ENCODE measurements at places on chromosomes 16 and 17.

DNA sequence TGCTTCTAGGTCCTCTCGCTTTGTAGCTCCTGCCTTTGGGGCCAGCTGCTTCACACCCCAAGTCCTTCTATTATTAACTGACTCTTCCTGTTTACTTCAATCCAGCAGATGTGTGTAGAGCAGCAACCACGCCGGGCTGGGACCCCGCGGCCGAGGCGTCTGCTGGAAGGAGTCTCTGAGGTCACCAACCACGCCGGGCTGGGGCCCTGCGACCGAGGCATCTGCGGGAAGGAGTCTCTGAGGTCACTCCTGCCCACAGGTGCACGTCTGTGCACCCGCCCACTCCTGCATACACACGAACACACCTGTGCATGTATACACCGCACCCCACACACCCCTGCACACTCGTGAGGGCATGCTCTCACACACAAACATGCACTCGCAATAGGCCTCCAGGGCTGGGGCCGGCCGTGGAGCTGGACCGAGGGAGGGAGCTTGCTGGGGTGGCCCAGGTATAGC, 7.8 kb upstream of the TEX19 start:
- no peak for DNase-seq

DNA sequence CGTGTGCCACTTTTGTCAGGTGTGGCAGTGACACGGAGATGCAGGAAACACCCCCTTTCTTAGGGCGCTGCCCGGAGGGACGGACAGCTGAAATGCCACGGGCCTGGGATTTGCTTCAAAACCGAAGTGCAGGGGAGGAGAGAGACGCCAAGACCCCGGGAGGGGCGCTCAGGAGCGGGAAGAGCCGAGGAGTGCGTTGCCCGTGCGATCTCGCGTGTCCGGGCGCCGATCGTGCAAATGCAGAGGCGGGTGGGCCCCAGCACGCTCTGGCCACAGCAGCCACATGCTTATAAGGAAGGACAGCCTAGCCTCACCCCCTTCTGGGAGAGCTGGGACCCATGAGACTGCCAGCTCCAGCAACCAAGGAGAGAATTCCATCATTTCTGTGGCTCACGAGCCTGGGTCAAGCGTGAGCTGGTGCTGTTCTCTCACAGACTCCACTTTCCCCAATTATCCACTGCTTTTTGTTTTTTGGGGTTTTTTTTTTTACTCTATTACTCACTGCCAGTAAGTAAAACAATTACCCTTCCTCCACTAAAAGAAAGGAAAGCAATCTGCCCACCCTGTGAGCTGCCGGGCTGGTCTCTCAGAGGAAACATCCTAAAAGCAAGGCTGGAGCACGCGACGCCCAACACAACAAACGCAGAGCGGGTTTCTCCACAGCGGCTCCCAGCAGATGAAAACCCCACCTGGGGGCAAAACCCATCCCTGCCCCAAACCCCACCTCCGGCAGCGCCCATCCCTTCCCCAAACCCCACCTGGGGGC, 27.2 kb upstream of the C16orf95 start:
- DNase-seq = no peak

DNA sequence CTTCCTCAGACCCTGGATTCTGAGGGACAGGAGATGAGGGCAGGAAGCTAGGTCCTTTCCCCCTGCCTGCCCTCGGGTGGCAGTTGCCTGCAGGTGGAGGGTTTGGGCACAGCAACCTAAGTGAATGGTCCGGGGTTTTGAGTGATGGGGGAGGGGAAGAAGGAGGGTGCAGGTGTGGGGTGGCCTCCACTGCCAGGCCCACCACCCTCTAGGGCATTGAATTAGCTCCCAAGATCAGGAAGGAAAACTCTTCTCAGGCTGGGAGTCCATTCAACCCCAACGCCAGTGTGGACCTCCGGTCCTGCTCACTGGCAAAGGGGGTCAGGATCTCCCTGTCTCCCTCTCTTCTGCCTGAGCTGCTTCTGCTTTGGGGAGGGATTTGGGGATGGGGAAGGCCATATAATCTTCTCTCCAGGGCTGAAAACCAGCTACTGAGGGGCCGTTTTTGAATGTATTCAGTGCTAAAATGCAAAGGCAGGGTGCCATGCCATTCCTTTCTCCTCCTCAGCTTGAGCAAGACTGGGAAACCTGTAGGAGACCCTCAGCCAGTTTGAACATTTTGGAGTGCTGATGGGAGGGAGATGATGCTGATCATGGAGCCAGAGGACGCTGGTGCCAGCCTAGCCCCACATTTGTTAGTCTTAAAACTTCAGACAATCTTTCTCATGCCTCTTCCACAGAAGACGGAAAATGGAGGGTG, 18.8 kb downstream of the GRB7 start:
- DNase-seq = no peak

- no peak for DNase-seq
Observed at GRCh38 chr16:1637526-1637925, 25.4 kb downstream of the CRAMP1 start.

DNA sequence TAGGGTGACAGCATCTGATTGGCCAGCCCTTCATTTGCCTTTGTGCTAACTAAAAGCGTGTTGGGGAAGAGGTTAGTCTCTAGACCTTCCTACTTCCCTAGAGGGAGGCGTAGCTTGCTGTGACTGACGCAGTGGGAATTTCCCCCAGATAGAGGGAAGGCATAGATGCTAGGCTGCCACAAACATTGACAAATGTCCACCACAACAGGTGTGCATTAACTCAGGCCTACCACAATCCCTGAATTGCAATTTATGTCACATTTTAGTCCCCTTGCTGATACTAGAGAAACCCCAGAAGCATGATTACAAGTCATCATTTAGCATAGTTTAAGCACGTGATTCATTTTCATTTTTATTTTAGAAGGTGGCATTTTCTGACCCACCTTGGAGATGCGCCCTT, 76.3 kb upstream of the WSB1 start:
- no peak for DNase-seq

DNA sequence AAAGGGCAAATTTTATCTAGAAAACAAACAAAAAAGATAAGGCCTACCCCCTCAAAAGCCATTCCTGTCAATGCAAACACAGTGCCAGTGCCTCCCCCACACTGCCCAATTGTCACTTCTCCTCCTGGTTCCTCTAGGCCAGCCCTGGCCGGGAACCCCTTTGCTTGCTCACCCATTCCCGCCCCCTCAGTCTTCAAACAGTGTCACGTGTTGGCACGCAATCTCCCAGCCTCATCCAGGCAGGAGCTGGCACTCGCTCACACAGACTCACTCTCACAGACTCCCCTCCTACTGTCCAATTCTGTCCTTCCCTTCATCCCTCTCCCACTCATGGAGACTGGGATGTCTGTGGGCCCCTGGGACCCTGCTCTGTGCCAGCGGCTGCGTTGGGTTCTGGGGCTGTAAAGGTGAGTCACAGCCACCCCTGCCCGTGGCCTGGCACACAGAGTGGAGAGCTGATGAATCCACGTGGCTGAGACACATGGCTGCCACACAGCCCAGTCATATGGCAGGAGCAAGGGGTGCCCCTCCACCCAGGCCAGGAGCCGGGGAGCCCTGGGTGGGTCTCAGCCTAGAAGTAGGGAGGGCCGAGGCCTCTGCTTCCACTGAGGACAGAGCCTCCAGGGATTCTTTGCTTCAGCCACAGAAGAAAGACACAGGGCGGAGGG, 54.8 kb downstream of the VAC14 start:
- DNase-seq = no peak

DNA sequence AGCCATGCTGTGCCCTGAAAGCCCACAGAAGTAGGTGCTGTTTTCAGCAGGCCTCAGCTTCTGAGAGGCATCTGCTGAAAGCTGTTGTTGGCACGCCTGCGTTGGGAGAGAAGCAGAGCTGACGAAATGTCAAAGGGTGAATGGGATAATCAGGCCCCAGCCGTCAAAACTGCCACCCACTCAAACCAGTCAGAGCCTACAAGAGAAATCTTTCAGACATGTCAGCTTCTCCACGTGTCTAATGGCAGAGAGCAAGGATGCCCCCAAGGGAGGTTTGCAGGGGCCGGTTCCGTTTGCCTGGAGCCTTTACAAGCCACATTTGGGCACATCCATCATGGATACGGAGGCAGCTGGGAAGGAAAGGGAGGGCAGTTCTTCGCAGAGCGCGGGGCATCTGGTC, 568.2 kb upstream of the EEF2KMT start:
- DNase-seq = no peak

- no peak for DNase-seq
Observed at GRCh38 chr17:36104701-36105181, 1.1 kb downstream of the CCL4 start.

DNA sequence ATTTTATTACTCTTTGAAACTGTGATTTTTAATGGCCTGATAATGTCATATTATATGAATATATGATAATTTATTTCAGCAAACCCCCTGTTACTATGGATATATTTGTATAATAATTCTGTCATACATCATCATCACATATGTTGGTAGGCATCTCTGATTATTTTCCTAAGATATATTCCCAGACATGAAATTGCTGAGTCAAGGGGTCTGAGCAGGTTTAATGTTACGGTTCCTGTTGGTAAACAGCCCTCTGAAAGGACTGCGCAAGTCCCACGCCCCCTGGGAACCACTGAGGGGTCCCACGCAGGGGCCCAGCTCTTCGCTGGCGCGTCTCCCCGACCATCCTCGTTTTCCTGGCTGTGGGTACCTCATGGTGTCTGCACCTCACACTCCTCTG, 24.2 kb downstream of the SLC13A5 start:
- no peak for DNase-seq

DNA sequence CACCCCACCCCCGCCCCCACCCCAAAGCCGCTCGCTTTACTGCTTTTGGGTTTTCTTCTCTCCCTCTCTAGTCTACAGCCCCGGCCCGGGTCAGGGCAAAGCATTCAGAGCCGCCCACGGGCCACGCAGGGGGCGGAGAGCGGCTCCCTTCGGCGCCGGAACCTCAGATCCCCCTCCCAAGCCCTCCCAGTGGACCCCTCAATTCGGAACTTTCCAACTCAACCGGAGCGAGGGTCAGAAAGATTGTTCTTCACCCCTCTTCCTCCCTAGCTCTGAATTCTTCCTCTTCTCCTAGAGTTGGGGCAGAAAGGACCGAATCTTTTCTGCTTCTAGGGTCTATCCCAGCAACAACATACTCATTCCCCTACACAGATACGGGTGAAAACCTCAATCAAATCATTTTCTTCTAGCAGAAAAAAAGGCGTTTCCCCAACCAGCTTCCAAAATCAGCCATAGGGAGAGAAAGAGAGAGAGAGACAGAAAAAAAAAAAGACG, 1.0 kb downstream of the HOXB2 start:
- no peak for DNase-seq

GRCh38 chr16:85180827-85181738, 68.8 kb upstream of the CIBAR2 start:
- DNase-seq = no peak

GRCh38 chr17:67994817-67995569, 1.3 kb downstream of the C17orf58 start:
- DNase-seq = no peak

DNA sequence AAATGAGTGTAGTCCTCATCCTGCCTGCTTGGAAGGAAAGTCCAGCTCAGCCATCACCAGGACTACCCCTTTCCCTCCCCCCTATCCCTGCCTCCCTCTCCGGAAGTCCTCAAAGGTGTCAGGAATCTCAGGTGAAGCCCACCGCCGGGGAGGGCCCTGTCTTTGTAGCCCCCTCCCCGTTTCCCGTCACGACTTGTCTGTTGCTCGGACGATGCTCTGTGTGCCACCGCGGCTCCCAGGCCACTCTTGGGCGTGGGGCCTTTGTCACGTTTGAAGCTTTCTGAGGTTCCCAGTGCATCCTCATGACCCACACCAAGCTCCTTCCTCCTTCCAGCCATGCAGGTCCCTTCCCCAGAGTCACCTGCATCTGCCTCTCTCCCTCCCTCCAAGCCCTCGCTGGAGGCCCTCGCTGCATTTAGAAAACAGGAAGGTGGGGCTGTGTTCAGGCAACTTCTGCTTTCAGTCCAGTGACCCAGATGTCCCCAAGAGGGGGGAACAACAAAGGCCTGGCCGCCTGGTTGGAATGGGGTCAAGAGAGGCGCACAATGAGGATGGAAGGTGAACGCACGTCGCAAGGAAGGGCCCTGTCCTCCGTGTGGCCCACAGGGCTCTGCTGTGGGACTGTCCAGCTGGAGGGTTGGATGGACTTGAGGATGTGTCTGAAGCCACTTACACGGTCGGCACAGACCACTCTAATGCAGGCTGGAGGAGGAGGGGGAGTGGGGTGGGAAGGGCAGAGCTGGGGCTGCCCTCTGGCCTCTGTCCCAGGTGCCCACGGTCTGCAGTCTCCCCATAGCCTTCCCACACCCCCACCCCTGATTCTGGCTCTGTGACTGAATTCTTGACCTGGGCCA, 59.9 kb downstream of the OR1D5 start:
- DNase-seq = no peak

GRCh38 chr17:8366231-8366630, 10.3 kb downstream of the KRABD2 start:
- DNase-seq = no peak

- no peak for DNase-seq
Observed at GRCh38 chr17:39826334-39826733, 37.8 kb downstream of the IKZF3 start.

GRCh38 chr17:37043201-37043600, 94.4 kb downstream of the AATF start:
- no peak for DNase-seq

All from activated T-helper 1 cell treated with Interleukin-2 at 50 U/mL for 16 hours (primary cell).